ENCODE measurements at places on chromosomes 16 and 17.

DNA sequence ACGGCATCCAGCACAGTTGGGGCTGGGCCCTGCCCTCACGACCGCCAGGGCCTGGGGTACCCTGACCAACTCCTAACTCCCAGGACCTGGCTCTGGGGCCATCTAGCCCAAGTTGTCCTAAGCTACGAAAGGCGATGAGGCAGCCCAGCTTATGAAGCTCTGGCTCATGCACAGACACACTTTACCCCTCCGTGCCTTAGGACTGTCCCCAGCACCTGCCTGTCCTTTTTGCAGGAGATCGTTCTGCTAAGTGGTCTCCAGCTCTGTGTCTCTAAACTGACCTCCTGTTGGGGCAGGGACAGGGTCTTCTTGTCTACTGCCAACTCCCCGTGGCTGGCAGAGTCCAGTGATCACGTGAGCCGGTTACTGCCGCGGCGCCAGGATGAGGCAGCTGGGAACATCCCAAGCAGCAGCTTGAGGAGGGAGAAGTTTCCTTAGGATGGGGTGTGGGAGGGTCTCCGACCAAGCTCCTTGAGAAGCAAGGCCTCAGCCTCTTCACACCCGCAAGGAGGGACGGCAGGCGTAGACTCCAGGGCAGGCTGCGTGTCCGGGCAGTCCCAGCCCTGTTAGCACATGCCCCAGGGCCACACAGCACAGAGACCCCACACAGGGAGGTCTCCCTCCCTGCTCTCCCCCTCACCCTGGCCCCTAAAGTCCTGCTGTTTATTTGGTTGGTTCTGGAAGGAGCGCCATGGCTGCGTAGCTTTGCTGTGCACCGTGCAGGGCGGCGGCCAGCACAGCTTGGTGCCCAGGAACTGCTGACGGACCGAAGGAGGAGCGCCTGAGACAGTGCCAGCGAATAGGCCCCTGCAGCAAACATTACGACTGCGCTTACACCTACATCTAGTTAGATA is 16.4 kb upstream of the METRNL start:
- DNase-seq, result peak; percentile 3

DNA sequence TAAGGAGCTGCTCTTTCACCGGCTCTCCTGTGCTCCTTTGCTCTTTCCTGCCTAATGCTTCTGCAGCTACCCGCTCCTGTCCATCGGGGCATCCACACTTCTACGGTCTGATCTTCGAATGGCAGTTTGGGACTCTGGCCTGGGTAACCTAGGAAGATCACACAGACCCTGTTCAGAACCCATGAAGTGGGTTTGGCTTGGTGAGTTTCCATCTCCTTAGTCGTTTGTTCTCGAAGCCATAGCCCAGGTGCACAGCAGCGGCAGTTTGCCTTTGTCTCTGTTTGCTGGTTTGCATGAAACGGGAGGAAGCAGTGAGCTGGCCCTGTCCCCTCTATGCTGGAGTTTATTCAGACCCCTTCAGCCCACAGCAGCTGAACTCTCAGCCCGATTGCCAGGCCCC is 29.0 kb downstream of the PSMD7 start:
- no peak for DNase-seq

DNA sequence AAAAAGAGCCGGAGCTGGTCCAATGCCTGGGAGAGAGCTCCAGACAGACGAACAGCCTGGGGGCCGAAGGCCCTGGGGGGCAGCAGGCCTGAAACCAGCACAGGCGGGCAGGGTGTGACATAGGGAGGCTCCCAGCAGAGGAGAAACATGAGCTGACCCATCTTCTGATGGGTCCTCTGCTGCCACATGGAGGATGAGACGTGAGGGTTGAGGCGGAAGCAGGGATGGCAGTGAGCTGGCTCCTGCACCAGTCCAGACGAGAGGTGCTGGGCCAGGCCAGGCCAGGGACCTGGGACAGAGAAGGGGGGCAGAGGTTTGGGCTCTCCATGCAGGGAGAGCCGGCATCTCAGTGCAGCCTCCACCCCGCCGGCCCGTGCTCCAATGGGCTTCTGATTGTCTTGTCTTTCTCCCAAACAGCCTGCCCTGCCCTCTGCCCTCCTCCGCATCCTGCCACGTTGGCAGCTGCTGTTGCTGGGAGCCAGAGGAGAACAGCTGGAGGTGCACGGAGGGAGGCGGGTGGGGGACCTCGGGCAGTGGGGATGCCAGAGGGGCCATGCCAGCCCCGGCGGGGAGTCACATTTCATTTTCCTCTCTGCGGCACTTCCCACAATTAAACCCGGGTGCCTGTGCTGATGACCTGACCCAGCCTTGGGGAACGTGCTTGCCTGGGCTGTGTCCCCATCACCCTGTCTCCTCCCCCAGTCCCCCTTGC is 139.1 kb upstream of the GSE1 start:
- DNase-seq, result peak; percentile 57

DNA sequence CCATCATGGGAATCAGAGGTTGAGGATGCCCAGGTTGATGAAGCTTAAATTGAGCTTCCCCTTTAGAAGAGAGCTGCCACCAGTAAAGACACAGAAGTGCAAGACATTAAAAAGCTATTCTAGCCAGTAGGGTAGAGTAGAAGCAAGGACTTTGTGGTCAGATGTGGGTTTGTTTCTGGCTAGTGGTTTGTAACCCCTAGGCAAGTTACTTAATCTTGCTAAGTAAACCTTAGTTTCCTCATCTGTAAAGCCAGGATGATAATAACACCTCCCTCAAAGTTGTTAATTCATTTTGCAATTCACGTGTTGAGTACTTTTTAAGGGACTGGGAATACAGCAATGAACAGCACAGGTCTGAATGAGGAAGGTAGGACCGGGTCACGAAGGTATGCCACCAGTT is 3.6 kb downstream of the SNTB2 start:
- DNase-seq, result no peak

DNA sequence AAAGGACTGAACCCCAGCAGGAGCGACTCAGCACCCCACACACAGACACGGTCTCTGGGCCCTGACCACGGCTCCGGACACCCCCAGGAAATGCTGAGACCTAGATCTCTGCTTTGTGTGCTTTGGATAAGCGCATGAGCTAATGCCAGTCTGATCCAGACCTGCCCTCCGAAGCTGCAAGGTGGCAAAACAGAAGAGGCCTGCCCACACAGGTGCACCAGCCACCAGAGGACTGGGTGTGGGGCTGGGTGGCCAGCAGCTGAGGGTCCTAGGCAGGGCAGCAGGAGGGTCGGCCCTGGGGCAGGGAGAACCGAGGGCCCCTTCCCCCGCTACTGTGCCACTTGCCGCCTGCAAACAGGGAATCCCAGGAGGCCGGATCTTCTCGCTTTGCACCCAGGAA is 30.7 kb upstream of the EIF1 start:
- no peak for DNase-seq

- DNase-seq, result no peak
Observed at GRCh38 chr16:48350736-48351135, 34.5 kb downstream of the SIAH1 start.

- DNase-seq, result no peak
Observed at GRCh38 chr17:76255801-76256429, 9.2 kb upstream of the UBALD2 start.

DNA sequence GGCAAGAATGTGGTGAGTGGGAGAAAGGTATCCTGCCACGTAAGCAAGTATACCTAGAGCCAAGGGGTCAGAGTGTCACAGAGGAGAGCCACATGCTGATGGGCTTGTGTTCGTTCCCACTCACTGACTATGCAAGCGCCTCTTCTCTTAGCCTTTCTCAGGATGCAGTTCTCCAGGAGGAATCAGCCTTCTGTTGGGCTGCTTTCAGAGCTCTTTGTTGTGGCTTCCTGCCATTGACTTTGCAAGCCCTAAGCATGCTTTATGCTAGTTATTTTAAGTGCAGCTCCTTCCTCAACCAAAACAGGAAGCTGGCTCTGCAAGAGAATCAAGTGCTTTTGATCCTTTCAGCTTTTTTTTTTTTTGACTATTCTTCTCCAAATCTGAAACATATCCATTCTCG is 66.6 kb downstream of the SIAH1 start:
- no peak for DNase-seq

DNA sequence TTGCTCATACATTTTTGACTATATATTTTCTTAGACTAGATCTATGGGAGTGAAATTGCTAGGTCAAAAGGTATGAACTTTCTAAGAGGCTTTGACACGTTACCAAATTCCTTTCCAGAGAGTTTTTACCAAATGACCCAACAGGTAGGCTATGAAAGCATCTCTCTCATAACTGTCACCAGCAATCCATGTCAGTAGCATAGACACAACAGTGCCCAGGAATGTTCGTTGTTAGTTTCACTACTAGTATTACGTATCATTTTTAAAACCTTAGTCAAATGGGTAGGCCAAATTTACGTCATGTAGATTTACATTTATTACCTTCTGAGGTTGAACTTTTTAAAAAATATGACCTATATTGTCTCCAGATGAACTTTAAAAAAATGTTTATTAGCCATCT is 66.8 kb downstream of the MARCHF10 start:
- DNase-seq, result no peak

DNA sequence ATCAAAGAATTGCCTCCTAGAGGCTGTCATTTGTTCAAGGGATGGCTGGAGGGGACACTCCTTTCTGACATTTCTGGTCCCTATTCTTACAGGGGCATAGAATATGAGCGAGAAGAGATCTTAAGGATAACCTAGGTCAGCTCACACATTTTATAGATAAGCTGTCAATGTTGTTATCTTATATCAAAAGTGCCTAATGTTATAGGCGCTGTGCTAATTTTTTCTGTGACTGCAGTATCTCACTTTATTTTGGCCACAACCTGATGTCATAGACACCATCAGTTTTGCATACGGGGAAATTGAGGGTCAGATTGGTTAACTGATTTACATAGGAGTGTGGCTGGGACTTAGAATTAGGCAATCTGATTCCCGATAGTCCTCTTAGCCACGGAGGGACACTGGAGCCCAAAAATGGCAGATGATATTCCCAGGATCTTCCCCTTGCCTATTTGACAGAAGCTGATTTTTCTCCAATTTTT is 1.2 kb downstream of the CPD start:
- no peak for DNase-seq

DNA sequence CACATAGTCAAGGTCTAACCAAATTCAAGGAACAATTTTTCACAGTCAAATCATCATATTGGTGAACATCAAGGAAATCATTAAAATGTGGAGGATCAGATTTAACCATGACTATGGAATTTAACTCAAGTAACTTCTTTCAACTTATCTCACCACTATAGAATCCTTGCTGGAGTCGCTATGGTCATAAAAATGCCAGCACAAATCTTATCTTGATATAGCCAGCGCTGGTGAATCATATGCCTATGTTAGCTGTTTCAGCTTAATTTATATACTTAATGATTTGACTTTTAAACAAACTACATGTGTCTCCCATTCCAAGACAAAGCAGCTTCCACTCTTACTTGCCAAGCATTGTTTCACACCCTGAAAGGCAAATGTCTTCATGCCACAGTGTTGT is 416.4 kb downstream of the CDH11 start:
- DNase-seq, result no peak

GRCh38 chr16:77472262-77472661 is 37.4 kb upstream of the ADAMTS18 start:
- DNase-seq, result no peak

GRCh38 chr17:77531641-77532040 is 390.9 kb downstream of the SEC14L1 start:
- DNase-seq, result no peak
